ENCODE measurements at places on chromosomes 16 and 17. TPM values are rescaled to one million over a fixed set of nuclear protein-coding genes. Genes with fewer than 3 reads are reported as not detected.
A peak's percentile ranks its signal among the peaks of the same experiment; 100 is the strongest.

- no peak for DNase-seq
Observed at GRCh38 chr17:29977836-29978235, 36.4 kb downstream of the EFCAB5 start.

- DNase-seq: no peak
Observed at GRCh38 chr16:50015631-50016030, 9.4 kb upstream of the CNEP1R1 start.

- peak; percentile 91 for DNase-seq
Observed at GRCh38 chr16:2009791-2010510, at the start of gene ZNF598. ZNF598 (minus strand) TSS chr16:2009821.

DNA sequence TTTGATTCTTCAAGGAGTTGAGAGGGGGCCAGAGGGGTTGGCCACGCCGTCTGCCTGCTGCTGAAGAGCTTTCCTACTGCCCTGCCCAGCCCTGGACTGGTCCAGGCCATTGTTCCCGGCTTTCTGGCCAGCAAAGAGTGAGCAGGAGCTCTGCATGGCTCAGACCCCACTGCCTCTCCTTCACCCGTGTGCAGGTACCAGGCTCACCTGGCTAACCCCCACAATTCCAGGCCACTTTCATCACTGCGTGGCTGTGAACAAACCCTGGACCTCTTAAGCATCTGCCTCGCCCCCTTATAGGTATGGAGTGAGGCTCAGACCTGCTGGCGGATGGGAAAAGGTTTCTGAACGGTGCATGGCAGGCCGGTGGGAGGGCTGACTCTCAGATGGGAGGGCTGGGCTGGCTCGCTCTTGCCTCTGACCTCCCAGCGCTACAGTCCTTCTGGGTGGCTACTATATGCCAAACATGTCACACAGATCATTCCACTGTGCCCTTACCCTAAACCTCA is 8.9 kb downstream of the ZNF319 start:
- DNase-seq: no peak

Gene RPS2
- 907 TPM for total RNA-seq

DNA sequence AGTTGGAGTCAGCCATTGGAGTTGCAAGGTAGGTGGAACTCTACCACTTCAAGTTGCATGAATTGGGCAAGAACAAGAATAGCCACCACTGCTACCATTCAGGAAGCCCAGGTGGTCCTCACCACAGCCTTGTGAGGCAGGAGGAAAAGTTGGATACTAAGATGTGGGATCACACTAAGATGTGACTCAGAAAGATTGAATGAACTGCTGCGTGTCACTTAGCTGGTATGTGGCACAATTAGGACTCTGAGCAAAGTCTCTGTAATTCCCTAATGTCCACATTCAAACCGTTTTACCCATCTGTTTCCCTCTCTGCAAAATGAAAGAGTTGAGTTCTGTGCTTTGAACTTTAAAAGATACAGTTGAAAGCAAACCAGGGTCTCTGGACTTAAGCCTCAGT is 44.7 kb upstream of the HS3ST3A1 start:
- DNase-seq: no peak

Data from Right ventricle myocardium inferior (tissue), 1 donor.